ENCODE measurements at places on chromosomes 13 and 19.

- DNase-seq = no peak
Observed at GRCh38 chr13:99396446-99396845, 89.2 kb upstream of the GPR183 start.

GRCh38 chr13:73230716-73231115 is 171.9 kb downstream of the KLF5 start:
- DNase-seq = no peak

GRCh38 chr13:41973247-41973741 is 12.4 kb upstream of the VWA8 start:
- DNase-seq = no peak

DNA sequence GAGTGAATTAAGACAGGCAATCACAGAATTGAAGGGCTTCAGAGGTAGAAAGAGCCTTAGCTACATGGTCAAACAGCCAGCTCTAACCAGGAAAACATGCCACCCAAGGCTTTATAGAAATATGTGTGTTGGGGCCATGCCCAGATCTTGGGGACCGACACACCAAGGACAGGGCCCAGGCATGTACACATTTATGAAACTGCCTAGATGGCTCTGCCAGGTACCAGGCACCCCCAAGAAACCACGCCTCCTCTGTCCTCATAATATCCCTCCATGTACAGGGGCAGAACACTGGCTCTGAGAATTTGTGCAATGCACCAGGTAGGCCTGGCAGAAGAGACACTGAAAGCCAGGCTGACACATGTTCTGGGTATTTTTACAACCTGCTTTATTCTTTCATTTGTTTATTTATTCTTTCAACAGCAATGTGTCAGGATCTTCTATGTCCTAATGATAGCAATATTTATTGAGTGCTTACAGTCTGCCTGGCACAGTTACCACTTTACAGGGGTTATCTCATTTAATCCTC is 137.9 kb upstream of the LSM14A start:
- no peak for DNase-seq

GRCh38 chr19:40612831-40613689 is 11.9 kb downstream of the LTBP4 start:
- DNase-seq = no peak

GRCh38 chr19:50780753-50781435 is 9.3 kb upstream of the ACP4 start:
- no peak for DNase-seq

DNA sequence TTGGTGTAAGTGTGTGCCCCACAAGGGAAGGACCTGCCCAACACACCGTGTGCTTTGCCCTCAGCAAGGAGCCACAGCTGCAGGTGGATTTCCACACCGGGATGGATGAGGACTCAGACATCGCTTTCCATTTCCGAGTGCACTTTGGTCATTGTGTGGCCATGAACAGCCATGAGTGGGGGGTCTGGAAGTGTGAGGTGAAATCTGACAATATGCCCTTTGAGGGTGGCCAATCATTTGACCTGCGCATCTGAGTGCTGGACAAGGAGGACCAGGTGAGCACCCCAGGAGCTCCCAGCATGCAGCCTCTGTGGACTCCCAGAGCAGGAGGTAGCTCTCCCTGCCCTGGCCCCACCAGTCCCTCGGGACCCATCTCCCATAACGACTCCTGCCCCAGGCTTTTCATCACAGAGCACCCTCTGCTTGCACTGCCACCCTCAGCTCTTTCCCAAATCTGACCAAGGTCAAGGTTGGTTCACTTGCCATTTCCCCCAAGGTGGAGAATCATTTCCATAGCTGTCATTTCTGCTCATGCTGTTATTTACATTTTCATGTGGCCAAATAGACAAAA is 13.2 kb upstream of the EID2 start:
- no peak for DNase-seq

GRCh38 chr19:56125806-56126590 is 4.9 kb upstream of the ZNF787 start:
- DNase-seq = no peak

DNA sequence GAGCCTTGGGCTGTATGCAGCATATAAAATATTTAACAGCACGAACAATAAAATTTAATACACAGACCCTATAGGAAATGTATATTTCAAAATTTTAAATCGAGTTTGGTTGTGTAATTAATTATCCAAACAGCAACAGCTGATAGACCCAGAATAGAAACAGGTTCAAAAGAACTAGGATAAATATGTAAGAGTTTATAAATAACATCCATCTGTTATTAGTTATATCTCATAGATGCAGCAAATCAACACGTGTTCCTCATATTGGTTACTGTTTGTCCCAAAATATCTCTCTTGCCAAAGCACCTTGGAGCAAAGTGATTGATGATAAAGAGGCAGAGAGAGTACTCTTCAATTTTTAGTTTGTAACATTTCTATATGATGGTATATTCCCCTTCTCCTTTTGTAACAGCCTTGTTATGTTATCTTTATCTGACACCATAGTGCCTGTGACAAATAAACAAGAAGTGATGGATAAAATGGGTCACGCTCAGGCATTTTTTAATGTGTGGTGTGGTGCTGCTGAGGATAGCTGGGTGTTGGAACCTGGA is 260.6 kb upstream of the NBEA start:
- no peak for DNase-seq

DNA sequence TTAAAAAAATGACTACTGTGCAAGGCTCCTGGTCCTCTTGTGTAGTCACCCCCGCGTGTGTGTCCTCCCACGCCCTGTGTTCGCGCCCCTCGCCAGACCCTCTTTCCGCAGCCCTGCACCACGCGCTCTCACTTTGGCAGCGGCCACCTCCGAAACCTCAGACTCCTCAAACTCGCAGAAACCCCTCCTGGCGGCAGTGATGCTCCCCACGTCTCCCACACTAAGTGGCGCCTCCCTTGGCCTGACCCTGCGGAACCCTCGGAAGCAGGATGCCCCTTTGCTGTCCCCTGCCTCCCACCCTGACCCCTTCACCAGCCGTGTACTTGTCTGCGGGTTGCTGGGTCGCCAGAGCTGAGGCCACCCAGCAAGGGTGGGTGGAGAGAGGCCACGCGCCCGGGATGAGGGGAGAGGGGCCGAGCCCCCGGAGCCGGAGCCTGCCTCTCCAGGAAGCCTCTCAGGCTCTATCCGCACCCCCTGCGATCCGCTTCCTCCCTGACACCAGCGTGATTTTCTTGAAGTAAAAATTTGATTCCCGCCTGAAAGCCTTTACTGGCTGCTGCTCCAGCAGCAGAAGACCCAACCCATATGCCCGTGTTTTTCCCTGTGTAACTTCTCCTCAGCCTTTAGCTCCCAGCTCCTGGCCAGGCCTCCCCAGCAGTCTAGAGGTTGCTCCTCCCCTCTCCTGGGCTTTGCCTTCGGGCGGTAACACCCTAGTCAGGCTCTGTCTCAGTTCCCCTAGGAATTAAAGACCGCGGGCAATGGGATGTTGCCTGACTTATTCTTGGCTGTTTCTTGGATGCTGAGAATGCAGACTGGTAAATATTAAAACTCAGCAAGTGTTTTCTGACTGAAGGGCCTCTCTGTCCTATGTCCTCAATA is 55.2 kb downstream of the MIPEP start:
- no peak for DNase-seq

- DNase-seq = no peak
Observed at GRCh38 chr13:62781866-62782265, 1366.2 kb upstream of the PCDH20 start.

DNA sequence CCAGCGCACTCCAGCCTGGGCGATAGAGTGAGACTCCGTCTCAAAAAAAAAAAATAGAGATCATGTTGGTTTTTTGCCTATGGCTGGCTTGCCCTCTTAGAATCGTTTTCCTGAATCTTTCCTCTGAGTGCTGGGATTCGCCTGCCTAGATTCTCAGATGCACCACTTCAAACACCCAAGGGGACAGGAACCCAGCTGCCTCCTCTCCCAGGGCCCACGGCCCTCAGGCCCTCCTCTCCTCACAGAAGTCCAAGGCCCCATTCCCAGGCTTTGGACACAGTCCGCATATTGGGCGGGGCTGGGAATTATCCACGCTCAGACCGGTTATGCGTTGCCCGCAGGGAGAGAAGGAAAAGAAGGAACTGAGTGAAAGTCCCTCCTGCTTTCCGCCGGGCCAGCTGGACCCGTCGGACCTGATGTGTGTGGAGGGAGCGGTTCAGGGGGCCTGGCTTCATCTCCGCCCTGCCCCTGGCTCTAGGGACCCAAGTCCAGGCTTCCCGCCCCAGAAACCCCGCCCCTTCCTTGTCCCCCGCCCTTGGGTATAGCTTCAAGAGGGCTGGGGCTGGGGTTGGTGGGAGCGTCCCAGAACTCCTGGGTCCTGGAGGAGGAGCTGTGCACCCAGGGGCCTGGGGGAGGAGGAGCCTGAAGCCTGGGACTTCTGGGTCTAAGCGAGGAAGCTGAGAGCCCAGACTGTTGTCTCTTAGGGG is 5.8 kb downstream of the PPFIA3 start:
- DNase-seq = no peak

GRCh38 chr13:54394908-54395307 is 1366.3 kb downstream of the OLFM4 start:
- DNase-seq = no peak

DNA sequence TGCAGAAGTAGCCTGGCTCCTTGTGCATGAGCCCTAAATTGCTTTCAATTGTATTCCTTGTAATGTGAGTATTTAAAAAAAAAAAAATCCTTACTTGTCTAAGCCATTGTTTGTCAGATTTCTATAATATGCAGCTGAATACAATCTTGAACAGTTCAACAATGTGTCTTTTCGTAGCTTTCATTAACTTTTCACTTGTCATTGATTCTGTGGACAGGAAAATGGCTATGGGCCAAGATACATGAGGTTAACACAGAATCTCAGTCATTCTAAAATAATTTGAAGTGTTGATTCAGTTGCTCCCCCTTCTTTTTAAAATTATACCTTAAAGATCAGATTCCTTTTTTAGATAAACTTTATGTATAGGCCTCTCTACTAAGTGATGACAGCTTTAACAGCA is 395.8 kb upstream of the KLF12 start:
- DNase-seq = no peak

GRCh38 chr19:10418485-10419199 is 1.7 kb upstream of the PDE4A start:
- DNase-seq = no peak

- DNase-seq = no peak
Observed at GRCh38 chr13:114072421-114072820, 60.0 kb downstream of the RASA3 start.

DNA sequence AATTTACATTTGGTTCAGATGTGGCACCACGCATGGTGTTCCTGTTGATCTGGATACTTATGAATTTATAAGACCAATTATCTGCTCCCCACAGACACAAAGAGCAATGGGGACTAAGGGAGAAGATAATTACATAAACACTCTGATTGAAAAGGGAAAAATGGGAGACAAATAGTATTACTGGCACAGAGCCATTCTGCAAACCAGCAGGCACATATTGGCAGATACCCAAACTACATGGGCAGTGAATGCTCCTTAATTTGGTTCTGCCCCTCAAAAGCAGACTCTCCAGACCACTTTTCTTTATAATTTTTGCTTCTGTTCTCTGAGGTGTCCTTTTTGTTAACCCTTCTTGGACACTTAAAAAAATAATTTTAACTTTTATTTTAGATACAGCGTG is 1674.2 kb downstream of the PCDH9 start:
- DNase-seq = no peak

DNA sequence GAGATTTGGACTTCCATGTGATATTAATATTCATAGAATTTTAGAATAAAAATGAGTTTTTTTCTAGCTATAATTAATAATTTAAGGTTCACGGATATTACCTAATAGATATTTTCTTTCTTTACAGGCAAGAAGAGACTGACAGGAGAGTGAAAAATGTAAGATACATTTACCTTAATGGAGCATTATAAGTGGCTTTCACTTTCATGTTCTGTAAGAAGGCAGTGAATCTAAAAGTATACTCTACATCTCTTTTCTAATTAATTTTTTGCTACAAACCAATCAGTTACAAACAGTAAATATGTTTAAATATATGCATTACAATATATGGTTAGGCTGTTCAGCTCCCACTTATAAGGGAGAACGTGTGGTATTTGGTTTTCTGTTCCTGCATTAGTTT is 159.1 kb downstream of the LMO7 start:
- no peak for DNase-seq

- no peak for DNase-seq
Observed at GRCh38 chr13:42883771-42884467, 102.5 kb downstream of the FAM216B start.

DNA sequence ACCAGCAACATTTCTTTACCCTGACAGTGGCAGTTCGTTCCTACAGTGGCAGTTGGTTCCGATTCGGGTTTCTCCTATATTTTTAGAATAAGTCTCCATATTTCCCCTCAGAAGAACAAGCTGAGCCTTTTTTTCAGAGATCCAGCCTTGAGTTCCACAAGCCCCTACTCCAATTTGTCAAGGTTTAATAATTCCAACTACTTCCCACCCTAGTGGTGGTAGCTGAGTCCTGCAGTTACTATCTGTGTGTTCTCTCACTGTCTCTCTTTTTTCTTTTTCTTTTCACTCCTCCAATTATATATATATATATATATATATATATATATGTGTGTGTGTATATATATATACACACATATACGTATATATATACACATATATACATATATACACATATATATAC is 1347.3 kb downstream of the PCDH9 start:
- DNase-seq = no peak

DNA sequence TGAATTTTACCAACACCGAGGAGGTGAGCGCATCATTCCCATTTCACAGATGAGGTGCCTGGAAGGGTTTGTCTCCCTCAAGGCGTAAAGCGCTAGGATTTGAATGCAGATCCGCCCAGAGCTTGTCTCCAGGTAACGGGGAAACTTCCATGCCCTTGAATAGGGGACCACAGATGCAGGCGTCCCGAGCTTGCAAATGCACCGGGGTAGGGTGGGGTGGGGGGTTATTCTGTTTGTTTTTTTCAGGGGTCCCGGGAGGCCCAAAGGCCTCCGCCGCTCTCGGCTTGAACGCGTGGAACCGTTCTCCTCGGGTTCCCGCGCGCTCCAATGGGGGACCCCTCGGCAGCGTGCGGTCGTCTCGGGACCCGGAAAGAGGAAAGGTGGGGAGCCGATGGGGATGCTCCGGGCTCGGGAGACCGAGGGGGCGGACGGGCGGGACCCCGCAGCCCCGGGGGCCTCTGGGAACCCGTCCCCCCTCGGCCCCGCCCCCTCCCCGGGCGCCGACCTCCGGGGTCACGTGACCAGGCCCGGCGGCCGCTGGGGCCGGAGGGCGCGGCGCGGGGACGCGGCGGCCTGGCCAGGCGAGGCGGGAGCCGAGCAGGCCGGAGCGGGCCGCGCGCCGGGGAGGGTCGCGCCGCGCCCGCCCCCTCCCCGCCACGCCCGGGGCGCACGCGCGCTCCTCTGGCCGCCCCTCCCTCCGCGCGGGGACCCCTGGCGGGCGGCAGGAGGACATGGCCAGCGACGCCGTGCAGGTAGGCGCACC is at the start of gene PKN1:
Gene PKN1 (plus strand): TSS at position 516 of the 763 bp plus-strand sequence. CDS start 216 bp downstream, at position 732.
- no peak for DNase-seq

DNA sequence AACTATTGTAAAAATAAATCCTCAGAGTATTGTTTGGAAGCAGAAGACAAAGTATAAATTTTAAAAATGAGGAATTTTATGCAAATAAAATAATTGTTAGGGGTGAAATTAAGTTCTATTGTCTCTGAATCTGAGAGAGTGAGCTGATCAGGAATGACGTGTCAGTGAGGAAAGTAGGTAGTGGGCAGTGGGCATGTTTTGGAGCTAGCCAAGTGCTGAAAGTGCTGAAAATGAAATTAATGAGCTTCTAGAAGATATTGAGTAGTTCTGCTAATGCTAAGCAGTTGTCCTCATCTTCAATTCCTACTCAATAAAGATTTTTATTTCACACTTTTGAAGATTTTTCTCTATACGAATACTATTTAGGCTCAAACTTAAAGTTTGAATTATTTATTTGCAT is 1167.8 kb upstream of the PCDH20 start:
- no peak for DNase-seq

- DNase-seq = no peak
Observed at GRCh38 chr19:31325342-31325741, 23.9 kb downstream of the TSHZ3 start.

- no peak for DNase-seq
Observed at GRCh38 chr19:5624741-5625278, 1.9 kb downstream of the SAFB start.

Data from HS-27A (cell line).